ENCODE measurements at places on chromosomes 6 and 20.

GRCh38 chr6:36985417-36985807 lies 584 bp downstream of the MTCH1 start:
- no peak for DNase-seq

GRCh38 chr6:127630800-127631199 lies 53.8 kb downstream of the C6orf58 start:
- DNase-seq, result no peak

GRCh38 chr6:41577356-41578216 lies 31.4 kb downstream of the FOXP4 start:
- DNase-seq, result no peak

- no peak for DNase-seq
Observed at GRCh38 chr6:110512991-110513390, 36.6 kb upstream of the SLC22A16 start.

DNA sequence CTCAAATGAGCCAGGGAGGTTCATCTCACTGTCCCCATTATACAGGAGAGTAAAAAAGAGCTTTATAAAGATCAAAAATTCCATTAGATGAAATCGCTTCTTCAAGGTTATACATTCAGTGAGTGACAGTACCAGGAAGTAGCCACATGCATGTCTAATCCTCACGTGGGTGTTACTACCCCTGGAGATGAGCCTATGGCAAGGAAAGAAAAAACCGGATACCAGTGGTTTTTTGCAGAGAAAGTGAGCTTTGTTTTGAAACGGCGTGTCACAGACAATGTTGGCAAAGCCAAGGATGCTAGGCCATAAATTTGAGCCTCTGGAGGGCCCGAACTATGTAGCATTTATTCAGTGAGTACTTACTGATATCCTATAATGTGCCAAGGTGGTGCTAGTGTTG lies 215.0 kb upstream of the RIN2 start:
- no peak for DNase-seq

DNA sequence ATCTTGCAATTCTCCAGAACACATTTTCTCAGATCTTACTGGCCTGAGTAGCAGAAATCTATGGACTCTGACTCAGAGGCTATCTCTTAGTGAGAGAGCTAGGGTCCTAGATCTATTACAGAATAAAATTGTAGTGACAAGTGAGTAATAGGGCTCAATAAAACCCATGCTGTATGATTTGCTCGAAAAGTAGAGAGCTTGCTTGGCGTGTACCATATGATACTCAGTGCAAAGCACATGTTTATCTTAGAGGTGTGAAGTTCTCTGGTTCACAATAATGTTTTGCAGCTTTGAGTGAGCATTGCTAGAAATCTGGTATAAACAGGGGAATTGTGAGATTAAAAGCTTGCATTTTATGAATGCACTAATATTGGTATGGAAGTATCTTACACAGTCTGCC lies 87.8 kb upstream of the PRSS16 start:
- DNase-seq, result no peak

GRCh38 chr20:47493175-47493962 lies 8.3 kb upstream of the NCOA3 start:
- no peak for DNase-seq

- DNase-seq, result peak; percentile 81
Observed at GRCh38 chr6:26537160-26537845, 863 bp upstream of the HMGN4 start.

DNA sequence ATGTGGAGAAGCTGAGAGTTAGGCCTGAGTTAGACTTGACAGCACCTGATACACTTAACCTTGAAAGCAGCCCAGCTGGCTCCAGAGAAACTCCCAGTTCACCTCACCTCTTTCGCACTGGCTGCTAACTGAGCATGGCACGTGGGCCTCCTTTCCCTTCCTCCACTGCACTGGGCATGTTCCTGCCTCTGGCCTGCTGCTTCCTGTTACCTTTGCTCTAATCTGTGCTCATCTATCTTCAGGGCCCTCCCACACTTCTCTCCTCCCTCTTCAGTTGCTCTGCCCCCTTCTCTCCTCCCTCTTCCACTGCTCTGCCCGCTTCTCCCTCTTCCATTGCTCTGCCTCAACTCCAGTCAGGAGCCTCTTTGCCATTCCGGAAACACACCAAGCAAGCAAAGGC lies 13.7 kb upstream of the UBE2V1 start:
- no peak for DNase-seq

DNA sequence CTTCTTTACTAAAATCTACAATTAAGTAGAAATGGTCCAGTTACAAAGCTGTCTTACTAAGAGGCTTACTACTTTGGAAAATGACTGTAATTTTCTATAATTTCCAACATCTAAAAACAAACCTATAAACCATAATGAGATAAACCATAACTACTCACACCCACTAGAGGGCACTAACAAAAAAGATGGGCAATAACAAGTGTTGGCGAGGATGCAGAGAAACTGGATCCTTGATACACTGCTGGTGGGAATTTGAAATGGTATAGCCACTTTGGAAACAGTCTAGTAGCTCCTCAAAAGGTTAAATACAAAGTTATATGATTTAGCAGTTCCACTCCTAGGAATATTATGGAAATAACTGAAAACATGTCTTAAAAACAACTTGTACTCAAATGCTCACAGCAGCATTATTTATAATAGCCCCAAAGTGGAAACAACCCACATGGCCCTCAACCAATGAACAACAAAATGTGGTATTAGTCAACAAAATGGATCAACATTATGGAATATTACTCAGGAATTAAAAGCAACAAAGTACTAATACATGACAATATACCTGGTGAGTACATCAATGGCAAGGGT lies 50.6 kb downstream of the GJA10 start:
- DNase-seq, result no peak

DNA sequence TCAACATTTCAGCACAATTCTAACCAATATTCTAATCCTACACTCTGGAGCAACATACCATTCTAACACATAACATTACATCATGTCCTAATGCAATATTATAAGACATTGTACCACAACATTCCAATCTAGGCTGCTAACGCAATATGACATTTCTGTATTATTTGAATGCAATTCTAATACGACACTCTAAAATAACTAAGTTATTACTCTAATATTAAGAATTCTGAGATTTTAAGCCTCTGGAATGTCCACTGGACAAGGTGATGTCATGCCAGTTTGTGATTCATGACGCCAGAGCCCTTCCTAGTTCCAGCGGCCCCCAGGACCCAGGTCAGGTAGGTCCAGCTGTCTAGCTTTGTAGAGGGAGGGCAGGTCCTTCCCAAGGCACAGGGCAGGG lies 69.7 kb upstream of the SIRPA start:
- DNase-seq, result no peak

GRCh38 chr6:70310063-70310694 lies 7.3 kb upstream of the COL9A1 start:
- DNase-seq, result no peak

DNA sequence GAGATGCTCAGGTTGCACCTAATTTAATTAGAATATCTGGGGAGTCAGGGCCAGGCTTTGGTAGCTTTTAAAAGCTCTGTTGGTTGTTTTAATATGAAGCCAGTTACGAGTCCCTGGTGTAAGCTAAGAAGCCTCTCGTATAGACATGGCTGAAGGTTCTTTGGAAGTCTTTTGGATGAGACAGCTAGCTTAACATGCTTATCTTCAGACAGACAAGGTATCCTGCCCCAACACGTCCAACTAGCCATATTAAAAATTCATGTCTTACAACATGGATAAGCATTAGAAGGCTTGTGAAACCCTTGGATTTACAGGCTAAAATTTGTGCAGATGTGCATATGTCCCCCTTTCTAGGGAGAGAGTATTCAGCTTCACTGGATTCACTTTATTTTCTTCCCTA lies 105.7 kb upstream of the KCNK16 start:
- DNase-seq, result no peak

DNA sequence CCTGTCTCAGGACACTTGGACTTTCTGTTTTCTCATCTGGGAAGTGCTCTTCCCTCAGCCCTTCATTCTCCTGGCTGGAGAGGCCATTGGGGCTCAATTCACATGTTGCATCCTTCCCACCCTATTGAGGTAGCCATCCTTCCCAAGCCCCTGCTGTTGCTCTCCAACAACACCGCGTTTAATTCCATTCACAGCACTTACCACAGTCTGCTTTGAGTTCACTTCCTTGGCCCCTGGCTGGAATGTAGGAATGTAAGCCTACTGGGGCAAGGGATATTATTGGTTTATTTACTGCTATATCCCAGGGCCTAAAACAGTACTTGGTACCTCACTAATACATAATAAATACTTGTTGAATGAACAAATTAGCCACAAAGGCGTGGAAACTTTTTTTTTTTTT lies 6.7 kb upstream of the GFOD1 start:
- no peak for DNase-seq

DNA sequence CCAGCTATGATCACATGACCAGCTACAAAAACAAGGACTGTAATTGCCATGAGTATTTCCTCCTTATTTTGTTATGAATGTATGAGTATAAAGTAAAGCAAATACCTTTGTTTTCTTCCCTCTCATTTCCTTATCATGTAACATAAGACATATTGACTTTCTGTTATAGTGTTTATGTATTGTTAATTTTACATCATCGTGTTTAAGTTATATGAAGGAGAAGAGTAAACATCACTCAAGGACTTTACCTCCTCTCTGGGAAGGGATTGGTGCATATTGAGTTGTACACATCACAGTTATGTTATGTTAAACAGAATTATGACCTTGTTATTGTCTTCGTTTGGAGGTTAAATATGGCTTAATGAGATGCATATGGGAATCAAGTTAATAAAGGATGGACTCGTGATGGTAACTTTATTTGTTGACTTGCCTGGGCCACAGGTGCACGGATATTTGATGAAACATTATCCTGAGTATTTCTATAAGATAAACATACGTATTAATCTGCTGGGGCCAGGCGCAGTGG lies 57.3 kb upstream of the CNKSR3 start:
- no peak for DNase-seq

DNA sequence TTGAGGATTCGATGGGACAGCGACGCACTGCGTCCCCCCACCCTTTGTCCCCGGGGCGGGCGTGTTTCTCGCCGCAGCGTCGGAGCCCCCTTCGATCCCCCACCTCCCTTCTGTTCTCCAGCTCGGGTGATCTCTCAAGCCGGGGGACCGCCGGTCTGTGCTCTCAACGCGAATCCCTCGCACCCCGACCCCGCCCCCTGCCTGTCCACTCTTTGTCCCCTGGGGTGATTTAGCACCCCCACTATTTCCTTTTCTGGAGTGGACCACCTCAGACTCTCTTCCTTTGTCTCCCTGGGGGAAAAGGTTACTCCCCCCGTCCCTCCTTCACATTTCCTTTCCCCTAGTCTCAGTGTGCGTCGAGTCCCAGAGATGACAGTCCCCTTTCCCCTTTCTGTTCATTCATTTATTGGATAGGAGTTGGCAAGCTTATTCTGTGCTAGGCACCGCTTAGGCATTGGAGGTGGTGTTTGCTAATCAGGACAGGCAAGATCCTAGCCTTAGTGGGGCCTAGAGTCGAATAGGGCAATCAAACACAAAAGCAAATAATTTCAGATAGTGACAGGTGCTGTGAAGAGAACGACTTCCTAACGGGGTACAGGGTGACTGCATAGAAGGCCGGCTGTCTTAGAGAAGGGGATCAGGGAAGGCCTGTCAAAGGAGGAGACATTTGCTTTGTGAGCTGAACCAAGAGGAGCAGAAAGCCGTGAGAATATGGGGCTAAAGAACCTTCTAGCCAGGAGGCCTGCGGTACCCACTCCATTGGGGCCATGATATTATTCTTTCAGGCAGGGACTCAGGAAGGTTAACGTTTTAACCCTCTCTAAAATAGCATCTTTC lies 741 bp downstream of the PTPN1 start:
- DNase-seq, result no peak

DNA sequence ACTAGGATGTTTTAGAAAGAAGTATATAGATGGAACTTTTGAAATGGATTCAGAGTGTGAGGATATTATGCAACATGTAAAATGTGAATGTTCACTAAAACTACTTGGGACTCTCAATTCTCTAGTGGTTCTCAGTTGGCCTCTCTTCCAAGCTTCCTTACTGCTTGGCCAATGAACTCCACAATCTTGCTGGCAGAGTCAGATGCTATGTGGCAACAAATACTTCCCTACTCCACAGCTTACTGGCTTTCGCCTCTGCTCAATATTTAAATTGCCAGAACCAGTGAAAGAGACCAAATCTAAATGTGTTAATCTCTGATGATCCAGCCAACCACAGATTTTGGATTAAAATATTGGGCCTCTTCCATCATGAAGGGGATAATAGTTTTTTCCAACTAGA lies 138.4 kb downstream of the HTR1B start:
- no peak for DNase-seq

GRCh38 chr6:50025258-50025657 lies 3.5 kb upstream of the DEFB110 start:
- no peak for DNase-seq

DNA sequence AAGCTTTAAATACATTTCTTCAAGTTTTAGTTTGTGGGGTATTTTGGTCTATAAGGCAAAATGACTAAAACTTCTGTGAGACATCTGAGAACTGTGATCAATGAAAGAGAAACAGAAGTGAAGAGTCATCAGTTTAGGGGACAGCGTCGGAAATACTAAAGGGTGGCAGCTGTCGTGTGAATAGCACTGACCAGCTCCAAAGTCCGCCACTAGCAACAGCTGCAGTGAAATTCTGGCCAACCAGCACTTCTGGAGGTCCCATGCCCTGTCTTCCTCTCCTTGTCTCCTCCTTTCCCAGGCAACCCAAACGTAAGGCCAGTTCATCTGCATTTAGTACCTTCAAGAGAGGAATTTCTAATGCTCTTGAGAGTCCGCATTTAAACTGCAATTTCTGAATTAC lies 87.5 kb downstream of the DACT2 start:
- DNase-seq, result no peak

DNA sequence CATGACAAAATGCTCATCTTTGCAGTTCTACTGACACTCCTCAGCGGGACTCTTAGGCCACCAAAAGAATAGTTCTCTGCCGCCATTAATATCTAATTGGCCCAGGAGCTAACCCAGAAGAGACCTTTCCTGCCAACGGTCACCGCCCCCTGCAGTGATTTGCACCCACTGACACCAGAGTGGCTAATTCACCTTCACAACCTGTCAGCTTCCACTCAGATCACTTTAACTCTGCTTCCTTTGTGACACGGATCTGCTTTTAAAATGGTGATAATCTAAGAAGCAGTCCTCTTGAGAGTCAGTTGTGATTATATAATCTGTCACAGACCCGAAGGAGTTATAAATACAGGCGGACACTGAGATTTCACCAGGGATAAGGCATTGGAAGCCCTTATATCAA lies 172.8 kb downstream of the FRK start:
- no peak for DNase-seq

- no peak for DNase-seq
Observed at GRCh38 chr6:69022993-69023392, 387.9 kb downstream of the ADGRB3 start.

GRCh38 chr6:87723170-87724078 lies 21.4 kb upstream of the AKIRIN2 start:
- no peak for DNase-seq

- no peak for DNase-seq
Observed at GRCh38 chr6:169779896-169780295, 28.5 kb downstream of the ERMARD start.

GRCh38 chr6:140653972-140654371 lies 1279.5 kb upstream of the CITED2 start:
- no peak for DNase-seq

GRCh38 chr20:37316116-37316774 lies 26.8 kb downstream of the MANBAL start:
- DNase-seq, result no peak

GRCh38 chr6:162251257-162251656 lies 476.3 kb downstream of the PRKN start:
- no peak for DNase-seq

Data from T-helper 2 cell (primary cell).